ENCODE measurements at places on chromosomes 6 and 20.

GRCh38 chr6:166636191-166636933 is 9.3 kb upstream of the RPS6KA2 start:
- no peak for DNase-seq

DNA sequence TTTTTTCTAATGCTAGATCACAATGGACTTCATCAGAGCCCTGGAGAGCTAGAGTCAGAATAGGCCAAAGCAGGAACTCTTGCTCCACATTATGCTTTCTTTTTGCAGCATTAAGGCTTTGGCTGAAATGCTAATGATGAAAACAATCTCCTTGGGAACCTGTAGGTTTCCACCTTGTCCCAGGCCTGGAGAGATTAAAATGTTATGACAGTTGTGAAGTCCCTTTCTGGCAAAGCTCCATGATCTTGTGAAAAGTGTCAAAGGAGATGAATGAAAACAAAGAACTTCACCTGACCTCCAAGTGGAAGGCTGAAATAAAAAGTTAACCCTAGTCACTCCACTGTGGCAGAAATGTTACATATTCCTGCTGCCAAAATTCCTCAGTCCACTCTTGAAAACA is 64.0 kb upstream of the LRRC1 start:
- no peak for DNase-seq

- no peak for DNase-seq
Measured at GRCh38 chr6:13702809-13703302, 8.8 kb downstream of the RANBP9 start.

DNA sequence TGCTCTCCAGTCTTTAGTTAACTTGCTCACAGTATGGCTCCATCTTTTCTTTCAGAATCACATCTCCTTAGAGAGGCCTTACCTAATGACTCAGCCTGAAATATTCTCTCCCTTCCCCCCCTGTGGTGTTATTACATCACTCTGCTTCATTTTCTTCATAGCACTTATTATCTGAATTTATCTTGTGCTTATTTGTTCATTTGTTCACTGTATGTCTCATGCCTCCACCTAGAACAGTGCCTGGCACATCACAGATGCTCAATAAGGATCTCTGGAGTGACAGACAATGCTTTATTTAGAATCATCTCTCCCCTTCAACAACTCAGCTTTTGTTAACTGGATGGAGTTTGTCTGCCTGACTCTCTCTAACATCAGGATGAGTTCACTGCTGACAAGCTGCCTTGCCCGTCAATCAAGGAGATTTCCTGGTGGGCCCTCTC is 96.6 kb upstream of the MAN1A1 start:
- no peak for DNase-seq

- no peak for DNase-seq
Measured at GRCh38 chr6:74925683-74926082, 280.2 kb downstream of the COL12A1 start.

All from DMS153 (cell line).